ENCODE measurements at places on chromosomes 2 and 18.

GRCh38 chr2:634636-635388 is 42.4 kb downstream of the TMEM18 start:
- no peak for DNase-seq

DNA sequence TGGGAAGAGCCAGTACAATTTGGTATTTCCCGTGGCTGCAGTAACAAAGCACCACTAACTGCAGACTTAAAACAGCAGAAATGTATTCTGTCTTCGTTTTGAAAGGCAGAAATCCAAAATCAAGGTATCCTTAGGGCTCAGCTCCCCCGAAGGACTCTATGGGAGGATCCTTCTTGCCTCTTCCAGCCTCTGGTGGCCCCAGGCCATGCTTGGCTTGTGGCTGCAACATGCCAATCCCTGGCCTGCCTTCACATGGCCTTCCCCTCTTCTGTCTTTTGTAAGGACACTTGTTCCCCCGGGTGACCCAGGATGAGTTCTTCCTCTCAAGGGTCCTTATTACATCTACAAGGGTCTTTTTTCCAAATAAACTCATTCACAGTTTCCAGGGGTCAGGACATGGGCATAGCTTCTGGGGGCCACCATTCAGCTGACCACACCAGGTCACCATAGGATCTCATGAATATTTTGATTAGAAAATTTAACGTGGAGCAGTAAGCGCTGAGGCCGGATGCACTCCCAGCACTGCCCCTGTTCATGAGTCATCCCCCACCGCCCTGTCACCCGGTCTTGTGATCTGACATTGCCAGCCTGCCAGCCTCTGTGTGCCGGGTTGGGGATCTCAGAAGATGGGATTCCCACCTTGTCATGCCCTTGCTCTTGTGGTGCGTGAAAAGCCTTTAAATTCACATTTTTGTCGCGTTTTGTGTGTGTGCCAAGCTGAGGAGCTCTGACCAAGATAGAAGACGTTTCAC is 61.2 kb upstream of the B3GNT7 start:
- no peak for DNase-seq

GRCh38 chr2:9800975-9801726 is 42.1 kb upstream of the TAF1B start:
- DNase-seq, result no peak

DNA sequence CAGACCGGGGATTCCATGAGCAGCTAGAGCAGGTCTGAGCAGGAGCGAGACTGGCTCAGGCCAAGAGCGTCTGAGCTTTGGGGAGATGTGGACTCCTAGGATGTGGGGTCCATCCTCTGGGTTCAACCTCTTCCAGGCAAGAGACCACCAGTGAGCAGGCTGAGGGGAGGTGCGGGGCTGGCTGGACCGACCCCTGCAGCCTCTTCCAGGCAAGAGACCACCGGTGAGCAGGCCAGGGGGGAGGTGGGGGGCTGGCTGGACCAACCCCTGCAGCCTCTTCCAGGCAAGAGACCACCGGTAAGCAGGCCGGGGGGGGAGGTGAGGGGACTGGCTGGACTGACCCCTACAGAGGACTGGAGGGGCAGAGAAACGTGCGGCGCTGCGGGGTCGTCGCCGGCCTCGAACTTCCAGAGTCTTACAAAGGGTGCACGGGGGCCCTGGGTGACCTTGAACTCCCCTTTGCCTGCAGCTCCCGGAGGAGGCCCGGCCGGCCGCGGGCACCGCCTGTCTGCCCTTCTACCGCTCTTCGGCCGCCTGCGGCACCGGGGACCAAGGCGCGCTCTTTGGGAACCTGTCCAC is 63.4 kb downstream of the TPO start:
- DNase-seq, result no peak

DNA sequence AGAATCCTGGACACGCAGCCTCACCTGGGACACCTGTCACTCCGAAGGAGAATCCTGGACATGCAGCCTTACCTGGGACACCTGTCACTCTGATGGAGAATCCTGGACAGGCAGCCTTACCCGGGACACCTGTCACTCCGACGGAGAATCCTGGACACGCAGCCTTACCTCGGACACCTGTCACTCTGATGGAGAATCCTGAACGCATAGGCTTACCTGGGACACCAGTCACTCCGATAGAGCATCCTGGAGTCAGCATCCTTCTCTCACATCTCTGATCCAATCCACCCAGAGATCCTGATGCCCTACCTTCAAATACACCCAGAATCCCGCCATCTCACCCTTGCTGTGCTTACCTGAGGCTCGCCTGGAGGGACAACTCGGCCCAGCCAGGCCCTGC is 154.9 kb downstream of the NDUFA10 start:
- DNase-seq, result no peak

- DNase-seq, result no peak
Measured at GRCh38 chr2:98473995-98474780, 29.5 kb downstream of the INPP4A start.

GRCh38 chr18:31207391-31207790 is 44.7 kb upstream of the DSC1 start:
- DNase-seq, result no peak

- no peak for DNase-seq
Measured at GRCh38 chr2:172445851-172446250, 18.5 kb downstream of the ITGA6 start.

DNA sequence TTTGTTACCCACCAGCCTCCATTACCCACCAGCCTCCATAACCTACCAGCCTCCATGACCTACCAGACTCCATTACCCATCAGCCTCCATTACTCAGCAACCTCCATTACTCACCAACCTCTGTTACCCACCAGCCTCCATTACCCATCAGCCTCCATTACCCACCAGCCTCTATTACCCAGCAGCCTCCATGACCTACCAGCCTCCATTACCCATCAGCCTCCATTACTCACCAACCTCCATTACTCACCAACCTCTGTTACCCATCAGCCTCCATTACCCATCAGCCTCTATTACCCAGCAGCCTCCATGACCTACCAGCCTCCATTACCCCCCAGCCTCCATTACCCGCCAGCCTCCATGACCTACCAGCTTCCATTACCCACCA is 133.3 kb upstream of the HS6ST1 start:
- DNase-seq, result no peak

DNA sequence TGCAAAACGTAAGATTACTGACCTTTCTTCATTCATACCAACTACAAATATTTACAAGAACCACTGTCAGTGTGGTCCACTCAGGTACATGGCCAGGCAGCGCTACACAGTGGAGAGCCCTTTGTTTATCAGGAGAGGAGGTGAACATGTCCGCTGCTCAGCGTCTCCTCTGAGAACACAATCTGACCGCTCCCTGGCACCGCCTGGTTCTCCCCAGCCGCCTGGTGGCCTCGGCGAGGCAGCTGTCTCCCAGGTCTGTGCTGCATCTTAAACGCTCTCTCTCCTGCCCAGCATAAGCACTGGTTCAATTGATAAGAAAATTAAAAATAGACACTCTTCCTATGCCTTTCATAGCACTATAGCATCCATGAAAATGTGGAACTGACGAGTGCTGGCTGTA is 146.8 kb upstream of the PXDN start:
- no peak for DNase-seq

DNA sequence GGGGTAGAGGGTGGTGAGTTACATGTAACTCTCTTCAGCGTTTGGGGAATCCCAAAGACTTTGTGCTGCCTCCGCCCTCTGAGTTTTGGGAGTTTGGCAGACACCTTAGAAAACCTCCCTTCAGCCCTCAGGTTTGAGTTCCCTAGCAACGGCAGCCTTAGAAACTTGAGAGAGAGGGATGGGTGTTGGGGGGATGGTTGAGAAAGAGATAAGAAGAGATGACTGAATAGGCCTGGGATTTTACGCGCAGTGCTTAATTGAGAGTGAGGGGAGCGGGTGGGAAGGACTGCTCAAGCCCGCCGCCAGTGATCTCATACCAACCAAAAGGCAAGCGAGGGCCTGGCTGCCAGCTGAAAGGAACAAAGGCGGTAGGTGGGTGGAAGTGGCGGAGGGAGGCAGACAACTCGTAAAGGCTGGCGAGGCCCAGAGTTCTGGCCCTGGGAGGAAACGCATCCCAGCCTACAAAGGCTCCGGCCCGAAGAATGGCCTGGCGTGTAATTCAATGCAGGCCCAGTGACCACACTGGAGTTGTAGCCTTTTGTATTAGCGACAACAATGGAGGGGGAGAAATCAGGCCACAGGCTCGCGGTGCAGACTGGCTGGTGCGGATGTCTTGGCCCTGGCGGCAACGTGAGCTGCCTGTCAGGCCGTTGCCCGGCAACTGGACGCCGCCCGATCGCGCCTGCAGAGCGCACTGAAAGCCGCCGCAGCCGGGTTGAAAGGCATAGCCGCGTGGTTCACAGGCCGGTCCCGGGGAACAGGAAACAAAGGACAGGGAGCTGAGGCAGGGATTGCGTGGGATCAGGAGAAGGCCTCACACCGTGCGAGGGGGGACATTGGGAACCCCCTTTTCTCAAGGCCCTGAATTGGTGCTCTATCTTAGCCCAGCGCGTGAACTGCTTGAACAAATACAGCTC is 39.9 kb upstream of the DARS1 start:
- no peak for DNase-seq

DNA sequence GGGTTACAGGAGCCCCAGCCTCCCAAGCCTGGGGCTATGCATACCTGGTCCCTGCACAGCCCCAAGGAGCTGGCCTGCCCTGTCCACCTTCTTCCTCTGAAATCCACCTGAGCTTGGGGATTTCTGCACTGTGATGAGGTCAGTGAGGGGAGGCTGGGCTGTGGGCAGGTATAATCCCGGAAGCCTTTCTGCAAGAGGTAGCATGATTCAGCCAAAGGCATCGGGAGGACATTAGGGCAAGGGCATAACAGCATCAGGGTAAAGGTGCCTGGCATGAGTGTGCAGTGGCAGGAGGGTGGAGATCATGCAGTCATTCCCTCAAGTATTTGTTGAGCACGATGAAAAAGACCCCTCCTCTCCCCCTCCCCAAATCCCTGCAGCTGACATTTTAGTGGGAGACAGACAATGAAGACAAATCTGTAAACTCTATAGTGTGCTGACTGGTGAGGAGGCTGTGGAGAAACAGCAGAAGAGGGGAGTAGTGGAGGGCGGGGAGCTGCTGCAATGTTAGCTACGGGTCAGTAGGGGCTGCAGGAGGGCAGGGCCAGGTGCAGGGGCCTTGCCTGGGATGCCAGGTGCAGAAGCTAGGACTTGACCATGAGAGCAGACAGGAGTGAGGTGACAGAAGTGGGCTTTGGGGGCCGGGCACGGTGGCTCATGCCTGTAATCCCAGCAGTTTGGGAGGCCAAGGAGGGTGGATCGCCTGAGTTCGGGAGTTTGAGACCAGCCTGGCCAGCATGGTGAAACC is 18.7 kb downstream of the ZFP36L2 start:
- no peak for DNase-seq

GRCh38 chr2:220935789-220936321 is 636.2 kb downstream of the EPHA4 start:
- DNase-seq, result no peak

- DNase-seq, result no peak
Measured at GRCh38 chr2:173982182-173982714, 17.1 kb upstream of the SP3 start.

GRCh38 chr18:79326413-79327198 is 69.1 kb upstream of the NFATC1 start:
- DNase-seq, result no peak

GRCh38 chr2:133837441-133838094 is 269.3 kb upstream of the NCKAP5 start:
- DNase-seq, result no peak

DNA sequence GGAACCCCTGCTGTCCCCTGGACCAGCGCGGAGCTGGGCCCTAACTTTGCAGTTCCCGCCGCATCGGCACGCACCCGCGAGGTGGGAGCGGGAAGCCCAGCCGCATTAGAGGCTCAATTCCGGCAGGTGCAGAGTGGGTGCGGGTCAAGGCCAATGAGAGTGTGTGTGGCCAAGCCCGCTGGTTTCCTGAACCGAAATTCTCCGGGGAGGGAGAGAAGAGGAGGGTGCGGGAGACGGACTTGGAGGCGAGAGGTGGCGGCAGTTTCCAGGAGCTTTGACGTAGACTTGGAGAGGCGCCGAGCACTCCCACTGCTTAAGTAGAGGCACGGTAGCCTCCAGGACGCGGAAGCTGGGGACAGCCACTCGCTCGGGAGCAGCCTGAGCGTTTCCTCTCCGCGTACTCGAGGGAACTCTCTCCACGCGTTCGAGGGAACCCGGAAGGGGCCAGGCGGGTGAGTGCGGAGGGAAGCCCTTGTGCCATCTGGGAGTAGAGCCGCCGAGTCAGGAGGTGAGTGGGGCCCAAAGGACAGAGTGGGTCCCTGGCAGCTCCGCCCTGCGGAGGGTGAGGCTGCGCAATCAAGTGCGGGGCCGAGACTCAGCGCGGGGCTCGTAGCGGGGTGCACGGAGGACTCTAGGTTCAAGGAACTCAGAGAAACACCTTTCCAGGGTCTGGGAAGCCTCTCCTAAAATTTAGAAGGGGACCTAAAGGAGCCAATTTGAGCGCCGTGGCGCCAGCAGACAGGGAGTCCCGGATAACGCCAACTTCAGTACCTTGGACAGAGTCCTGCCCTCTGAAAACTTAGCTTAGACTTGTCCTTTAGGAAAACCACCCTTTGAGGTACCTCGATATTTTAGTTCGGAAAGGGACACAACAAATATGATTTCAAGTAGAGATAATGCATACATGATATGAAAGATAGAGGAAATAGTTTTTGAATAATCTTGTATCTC is at the start of gene FAM237A:
Gene FAM237A (plus strand): TSS at position 413 of the 951 bp plus-strand sequence. CDS start 1,750 bp downstream, outside the sequence.
- no peak for DNase-seq

DNA sequence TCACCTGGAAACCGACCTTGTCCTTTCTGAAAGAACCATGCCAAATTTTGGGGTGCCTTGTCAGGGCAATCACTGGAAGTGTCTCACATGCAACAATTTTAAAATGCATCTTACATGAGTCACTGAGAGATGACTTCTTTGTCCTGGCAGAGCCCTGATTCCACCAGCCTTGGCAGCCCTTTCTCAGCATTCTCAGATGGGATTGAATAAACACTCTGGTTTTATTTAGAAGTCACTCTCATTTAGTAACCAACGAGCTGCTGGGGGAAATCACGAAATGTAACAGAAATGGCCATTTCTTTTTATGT is 3.8 kb upstream of the ATP8B1 start:
- DNase-seq, result peak; percentile 92

All from HS-27A (cell line).